NCI-H1105 treated with DMSO at 0.1 percent for 48 hours (cell line): ENCODE measurements at places on chromosomes 1 and 21.
A peak's percentile ranks its signal among the peaks of the same experiment; 100 is the strongest.

GRCh38 chr1:19756480-19756879 is 43.2 kb downstream of the TMCO4 start:
- DNase-seq, result no peak

GRCh38 chr21:38929142-38929541 is 123.4 kb downstream of the ETS2 start:
- no peak for DNase-seq

DNA sequence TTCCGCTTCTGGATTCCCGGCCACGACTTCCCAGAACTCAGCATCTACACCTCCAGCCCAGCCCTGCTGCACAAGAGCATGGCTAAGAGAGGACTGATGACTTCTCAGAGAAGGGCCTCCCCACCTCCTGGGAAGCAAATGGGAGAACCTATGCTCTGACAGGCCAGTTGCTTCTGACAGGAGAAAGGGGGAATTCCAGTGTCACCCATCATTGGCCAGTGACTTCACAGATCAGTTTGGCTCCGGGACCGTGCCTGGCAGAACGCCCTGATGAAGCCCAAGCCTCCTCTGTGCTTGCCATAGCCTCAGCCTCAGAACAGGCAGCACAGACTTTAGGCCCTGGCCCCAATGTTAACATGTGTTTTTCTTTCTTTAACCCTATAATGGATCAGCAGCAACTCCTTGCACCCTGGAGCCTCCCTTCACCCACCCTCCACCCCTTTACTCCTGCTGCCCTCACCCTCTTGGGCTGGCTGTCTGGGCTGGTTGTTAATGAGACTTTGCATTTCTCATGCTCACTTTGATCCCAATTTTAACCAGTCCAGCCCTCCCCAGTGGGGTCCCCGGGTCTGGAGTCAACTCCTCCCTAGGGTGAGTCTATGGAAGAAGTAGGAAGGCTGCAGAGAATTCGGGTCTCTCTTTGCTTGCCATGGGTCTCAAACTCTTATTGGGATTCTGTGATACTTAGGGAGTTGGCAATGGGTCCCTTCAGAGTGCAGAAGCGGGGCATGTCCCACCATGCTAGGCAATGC is 42.7 kb upstream of the SLC30A1 start:
- DNase-seq, result no peak

- DNase-seq, result peak; percentile 64
These were observed 24.9 kb upstream of the KCNA2 start for GRCh38 chr1:110630839-110631663.

DNA sequence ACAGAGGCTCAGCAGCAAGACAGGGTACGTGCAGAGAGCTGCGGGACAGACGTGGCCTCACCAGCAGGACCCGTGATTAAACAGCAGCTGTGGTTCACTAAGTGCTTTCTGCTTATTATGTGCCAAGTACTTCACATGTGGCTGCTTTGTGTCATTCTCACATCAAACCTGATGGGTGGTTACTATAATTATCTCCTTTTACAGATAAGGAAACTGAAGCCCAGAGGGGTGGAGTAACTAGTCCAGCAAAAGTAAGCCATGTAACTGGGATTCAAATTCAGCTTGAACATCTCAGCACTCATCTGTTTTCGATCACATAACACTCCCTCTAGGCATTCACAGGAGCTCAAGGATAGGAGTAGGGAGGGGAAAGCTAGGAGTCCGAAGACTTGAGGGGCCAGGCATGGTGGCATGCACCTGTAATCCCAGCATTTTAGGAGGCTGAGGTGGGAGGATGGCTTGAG is 50.8 kb upstream of the CLIC4 start:
- DNase-seq, result peak; percentile 78

GRCh38 chr1:177341773-177342172 is 171.0 kb downstream of the BRINP2 start:
- no peak for DNase-seq

DNA sequence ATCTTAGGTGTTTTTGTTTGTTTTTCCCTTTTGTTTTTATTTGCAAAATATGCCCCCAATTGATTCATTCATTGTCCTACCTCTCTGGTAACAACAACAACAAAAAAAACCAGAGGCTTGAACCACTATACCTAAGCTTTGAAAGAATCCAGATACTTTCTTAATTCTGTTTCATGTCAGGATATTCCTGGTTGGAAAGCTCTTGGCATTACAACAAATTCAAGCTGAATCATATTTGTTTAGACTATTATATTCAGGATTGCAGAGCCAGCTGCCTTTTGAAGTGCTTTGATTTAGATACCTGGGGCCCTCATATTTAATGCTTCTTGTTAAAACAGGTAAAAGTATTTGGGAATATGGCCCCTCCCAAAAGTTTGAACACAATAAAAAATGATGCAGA is 22.9 kb upstream of the ZNF326 start:
- no peak for DNase-seq

GRCh38 chr1:35559317-35559944 is 1.8 kb downstream of the NCDN start:
- DNase-seq, result no peak

- DNase-seq, result no peak
These were observed 73.9 kb upstream of the HAO2 start for GRCh38 chr1:119294722-119295121.

DNA sequence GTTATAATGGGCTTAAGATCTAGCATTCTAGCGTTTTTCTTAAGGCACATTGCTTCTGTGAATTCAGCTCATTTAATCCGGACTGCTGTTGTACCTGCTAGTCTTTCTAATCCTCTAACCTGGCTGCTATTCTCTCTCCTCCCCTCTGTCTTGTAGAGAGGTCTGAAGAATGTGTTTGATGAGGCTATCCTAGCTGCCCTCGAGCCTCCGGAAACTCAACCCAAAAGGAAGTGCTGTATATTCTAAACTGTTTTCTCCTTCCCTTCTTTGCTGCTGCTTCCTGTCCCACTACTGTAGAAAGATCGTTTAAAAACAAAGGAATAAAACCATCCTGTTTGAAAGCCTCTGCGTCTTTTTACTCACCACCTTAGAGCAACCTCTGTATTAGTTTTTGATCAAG is 37.3 kb downstream of the CDC42 start:
- no peak for DNase-seq

- DNase-seq, result no peak
These were observed 110.7 kb downstream of the RYR2 start for GRCh38 chr1:237152506-237153335.

DNA sequence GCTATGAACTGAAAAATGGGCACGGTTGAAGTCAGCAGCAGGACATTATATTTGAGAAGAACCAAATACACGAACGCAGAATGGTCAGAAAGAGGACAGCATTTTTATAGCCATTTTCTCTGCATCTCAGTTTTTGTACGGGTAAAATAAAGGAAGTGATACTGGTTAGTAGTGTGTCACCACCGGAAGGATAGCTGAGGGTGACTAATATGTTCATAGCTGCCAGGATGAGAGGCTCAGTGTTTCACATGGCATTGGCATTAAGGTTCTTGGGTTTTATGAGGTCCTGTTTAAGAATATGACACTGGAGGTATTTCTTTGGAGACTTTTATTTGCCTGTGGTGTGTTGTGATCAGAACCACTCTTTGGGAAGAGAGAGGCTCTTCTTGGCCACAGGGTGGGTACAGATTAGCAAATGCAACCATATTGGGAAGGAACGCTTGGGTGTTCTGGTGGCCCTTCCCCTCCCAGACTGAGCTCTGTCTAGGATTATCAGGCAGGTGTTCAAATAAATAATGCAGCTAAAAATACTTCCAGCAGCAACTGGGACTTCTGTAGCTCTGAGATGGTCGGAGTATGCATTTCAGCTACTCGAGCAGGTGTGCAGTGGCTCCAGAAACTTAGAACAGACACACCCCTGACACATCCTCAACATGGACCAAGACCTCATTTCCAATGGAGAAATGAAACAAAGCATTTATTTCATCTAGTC is 158.2 kb downstream of the PBX1 start:
- no peak for DNase-seq

GRCh38 chr1:247419336-247419735 is 3.4 kb downstream of the NLRP3 start:
- DNase-seq, result no peak

- DNase-seq, result no peak
These were observed 32.5 kb downstream of the SLX9 start for GRCh38 chr21:44972301-44972814.

GRCh38 chr1:226135709-226136108 is 50.8 kb downstream of the ACBD3 start:
- no peak for DNase-seq

DNA sequence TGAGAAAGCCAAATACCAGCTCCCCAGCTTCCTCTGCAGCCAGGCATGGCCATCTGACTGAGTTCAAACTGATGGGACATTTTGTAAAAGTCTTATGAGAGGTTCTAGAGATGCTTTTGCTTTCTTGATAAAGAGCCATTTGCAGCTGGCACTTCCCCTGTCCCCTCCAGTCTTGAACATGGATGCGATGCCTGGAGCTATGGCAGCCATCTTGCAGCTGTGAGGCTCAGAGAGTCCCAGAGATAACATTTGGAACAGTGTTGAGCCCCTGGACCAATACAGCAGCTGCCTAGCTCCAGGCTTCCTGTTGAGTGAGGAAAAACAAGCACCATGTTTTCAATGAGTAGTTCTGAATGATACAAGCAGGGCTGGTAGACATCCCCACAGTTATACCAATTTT is 13.8 kb downstream of the CDCP2 start:
- DNase-seq, result no peak

GRCh38 chr1:178498896-178499675 is 2.3 kb upstream of the CLEC20A start:
- no peak for DNase-seq

DNA sequence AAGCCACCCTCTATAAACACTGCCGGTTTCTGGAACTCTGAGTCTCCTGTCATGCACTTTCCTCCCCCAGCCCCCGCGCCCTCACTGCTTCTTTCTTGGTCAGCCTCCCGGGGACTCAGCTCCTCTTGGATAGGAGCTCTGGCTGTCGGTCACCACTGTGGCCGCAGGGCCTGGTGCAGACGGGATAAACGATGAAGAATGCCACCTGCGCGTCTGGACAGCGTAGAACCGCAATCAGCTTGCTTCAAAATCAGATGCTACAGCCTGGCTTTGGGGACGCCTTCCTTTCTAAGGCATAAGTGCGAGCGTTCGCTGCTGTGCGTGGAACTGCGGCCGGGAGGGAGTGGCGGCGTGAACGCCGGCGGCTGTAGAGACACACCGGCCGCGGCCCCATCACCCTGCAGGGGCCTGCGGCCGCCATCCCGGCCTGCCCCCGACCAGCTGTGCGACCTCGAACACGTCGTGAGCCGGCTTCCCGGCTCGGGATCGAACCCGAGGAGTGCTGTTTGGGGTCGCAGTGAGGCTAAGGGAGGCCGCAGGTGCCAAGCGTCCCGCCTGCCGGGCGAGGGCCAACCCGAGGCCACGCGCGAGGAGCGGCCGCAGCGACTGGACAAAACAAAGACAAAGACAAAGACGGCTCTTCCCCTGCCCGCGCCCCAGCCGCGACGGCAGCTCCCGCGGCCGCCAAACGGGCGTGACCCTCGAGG is 688 bp downstream of the PTTG1IP start:
- peak; percentile 11 for DNase-seq
